ENCODE measurements at places on chromosomes 4 and X.

GRCh38 chr4:20313237-20314030, 61.7 kb downstream of the SLIT2 start:
- DNase-seq: no peak

GRCh38 chr4:25159837-25160713, at the start of gene SEPSECS:
Gene SEPSECS, minus strand, starts transcription at chr4:25160449. Its CDS starts 80 bp downstream, at chr4:25160369.
- DNase-seq: peak; percentile 95

DNA sequence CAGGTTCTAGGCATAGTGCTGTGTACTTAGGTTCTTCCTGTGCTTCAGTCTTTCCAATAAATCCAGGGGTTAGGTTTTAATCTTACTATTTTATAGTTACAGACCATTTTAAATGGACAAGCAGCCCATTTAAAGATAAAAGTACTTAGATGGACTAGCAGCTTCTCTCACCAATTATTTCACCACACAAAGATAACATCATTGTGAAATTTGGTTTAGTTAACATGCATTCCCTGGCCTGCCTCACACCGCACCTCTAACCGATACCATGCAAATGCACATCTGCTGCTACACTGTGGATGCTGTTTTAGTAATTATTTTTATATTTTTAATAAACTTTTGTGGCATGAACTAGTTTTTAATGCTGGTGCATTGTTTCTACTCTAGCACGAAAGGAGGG, 252.6 kb downstream of the RAPGEF2 start:
- no peak for DNase-seq

GRCh38 chr4:178599521-178599920, 1157.3 kb upstream of the AGA start:
- no peak for DNase-seq

- DNase-seq: no peak
Measured at GRCh38 chr4:132344924-132345828, 803.9 kb upstream of the PCDH10 start.

Data from CD4-positive, alpha-beta T cell treated with Interleukin-2 at 100 ng/mL for 4 hours (primary cell).